ENCODE measurements at places on chromosomes 5 and 9.

DNA sequence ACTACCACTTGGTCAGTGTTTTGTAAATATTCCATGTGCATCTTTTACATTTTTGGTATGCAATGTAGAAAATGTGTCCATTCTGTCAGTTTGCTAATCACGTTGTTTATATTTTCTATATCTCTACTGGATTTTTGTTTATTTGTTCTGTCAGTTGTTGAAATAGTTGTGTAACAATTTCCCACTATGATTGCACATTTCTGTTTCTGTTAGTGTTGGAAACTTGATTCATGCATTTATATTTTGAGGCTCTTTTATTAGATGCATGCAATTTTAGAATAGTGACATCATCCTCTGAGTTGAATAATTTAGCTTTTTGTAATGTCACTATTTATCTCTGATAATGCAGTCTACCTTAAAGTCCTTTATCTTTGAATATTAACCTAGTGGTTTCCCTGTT, 25.8 kb upstream of the LECT2 start:
- DNase-seq = no peak

DNA sequence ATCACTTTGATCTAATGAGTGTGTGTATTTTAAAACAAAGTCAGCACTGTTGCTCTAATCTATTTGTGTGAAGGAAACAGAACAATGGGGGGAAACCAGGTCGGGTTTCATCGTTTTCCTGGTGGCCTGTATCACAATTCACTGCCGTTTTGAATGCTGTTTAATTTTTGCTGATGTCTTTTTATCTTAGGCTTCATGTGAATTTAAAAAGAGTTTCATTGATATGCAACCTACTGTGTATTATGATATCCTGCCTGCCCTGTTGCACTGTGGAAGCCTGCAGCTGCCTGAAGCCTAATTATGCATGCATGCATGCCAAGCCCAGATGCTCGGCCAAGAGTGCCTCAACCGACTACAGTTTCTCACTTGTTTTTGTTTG, 307.5 kb downstream of the ZNF608 start:
- DNase-seq = no peak

- DNase-seq = no peak
Measured at GRCh38 chr9:124343533-124344290, 71.5 kb downstream of the PSMB7 start.

- no peak for DNase-seq
Measured at GRCh38 chr5:87340716-87341115, 72.0 kb downstream of the CCNH start.

- DNase-seq = no peak
Measured at GRCh38 chr5:139725073-139725830, 70.4 kb upstream of the PSD2 start.

DNA sequence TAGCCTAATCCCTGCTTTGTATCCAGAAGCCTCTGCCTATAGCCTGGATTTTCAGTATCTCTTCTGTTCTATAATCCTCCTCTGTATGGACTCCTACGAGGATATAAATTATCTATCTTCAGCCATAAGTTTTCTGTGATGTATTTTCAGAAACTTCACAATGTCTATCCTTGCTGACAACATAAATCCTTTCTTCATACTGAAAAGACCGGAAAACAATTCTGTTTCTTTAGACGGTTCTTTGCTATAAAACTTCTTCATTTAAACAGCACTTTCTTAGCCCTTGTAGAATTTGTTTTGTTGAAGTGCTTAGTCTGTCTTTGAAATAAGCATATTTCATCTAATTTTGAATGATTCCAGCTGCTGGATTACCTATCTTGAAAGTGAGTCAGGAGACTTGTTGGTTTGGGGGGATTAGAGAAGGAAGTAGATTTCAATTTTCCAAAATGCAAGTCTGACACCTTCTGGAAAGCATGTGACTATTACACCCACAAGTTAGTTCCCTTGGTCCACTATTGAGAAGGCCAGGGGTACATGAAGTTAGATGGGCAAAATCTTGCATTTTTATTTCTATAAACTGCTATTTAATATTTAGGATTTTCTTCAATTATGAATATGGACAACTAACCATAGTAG, 96.3 kb upstream of the RANBP3L start:
- DNase-seq = no peak

DNA sequence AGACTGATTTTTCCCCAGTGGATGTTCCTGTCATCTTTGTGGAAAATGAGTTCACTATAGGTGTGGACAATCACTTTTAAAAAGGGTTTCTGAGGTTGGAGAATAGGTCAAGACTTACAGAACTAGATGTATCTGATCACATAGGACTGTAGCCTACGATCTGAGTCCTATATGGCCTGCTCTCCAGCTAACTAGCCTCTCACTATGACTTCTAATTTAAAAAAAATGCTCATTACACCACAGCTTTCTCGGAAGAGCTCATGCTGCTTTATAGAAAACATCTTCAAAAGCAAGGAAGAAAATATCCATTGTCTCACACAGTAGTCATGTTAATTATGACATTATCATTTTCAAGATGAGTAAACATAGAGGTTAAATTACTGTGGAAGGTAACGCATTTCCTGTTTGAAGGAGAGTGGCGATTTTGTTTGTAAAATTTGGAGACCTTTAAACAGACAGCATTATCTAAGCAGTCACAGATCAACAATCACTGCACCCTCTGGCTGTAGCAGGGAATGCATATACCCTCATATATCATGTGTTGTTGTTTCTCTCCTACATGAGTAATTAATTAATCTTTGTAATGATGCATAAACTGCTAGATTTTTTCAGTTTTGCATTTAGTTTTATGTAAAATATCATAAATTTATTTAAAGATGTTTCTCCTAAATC, 573.7 kb downstream of the GABRG2 start:
- no peak for DNase-seq

GRCh38 chr9:126647585-126648411, 34.1 kb downstream of the LMX1B start:
- no peak for DNase-seq

GRCh38 chr9:87531370-87532295, 34.0 kb downstream of the DAPK1 start:
- DNase-seq = no peak

DNA sequence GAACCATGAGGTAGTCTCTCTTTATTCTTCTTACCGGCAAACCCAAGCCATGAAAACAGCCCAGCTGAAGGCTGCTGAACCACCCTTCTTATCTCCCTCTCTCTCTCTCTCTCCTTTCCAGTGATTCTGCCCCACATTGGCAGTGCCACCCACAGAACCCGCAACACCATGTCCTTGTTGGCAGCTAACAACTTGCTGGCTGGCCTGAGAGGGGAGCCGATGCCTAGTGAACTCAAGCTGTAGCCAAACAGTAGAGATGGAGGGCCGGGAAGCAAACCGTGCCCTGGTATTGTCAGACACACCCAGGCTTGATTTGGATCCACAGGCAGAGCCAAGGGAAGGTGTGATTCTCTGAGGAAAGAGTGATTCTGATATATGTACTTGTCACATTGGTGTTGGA, 14.0 kb downstream of the GRHPR start:
- no peak for DNase-seq

DNA sequence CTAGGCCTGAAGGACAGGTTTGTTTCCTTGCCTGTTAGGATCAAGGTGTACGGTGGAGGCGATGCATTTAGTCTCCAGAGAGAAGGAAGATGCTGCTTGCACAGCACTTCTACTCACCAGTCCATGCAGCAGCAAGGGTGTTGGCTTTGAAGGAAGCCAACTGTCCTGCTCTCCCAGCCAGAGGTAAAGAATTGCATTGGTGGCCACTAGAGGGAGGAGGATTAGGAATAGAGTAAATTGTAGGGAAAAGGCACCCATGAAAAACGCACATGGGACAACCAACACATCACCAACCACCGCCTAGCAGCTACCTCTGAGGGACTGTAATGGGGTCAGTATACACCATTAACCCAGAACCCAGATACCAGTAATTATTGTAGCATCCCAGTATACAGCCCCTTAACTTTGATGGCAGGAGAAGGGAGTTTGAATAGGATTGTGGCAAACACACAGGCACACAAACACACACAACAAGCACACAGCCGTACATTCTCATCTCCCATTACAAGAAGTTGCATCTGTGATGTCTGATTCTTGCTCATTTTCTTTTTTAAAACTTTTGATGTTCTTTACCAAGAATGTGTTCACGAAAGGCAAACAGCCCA, 267.7 kb downstream of the ADAMTS6 start:
- DNase-seq = no peak

DNA sequence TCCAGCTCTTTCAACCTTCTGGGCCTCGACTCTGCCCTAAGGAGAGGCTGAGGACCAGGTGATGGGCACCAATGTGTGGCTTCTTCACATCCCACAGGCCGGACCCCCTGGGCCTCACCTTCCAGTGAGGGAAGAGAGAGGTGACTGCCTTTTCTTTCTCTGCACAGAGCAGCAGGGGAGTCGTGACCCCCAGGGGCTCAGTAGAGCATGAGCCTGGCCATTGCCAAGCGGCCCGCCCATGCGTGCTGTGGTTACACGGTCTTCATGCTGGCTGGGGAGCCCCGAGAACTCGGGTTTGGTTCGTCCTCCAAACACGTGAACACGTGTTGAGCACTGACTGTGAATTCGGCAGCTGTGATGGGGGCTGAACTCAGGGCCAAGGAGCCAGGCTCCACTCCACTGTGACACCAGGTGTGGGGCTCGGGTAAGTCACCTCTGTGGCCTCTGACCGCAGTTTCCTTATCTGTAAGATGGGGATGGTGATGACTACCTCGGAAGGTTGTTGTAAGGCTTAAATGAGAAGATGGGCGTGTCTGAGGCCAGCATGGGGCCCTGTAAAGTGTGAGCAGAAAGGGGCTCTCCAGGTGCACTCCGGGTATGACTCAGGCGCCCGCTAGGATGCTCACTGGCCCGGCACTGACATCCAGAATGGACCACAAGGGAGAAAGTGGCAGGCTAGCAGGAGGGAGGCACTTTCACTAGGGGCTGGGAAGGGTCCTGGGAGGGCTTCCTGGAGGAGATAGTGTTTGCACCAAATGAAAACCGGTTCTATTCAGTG, 13.4 kb upstream of the GRHPR start:
- peak; percentile 31 for DNase-seq

DNA sequence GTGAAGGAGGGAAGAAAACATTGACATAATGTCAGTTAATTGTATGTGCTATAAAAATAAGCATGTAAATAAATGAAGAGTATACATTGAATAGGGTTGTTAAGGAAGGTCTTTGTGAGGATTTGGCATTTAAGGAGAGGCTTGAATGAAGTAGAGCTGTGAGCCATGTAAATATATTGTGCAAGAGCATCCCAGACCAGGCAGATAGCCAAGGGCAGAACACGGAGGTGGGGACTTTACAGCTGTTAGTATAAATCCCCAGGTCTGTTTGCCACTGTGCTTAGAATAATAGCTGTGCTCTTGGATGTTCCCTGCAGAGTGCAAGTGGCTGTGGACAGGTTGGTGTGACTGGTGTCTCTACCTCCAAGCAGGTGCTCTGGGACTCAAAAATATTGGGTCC, 211.7 kb downstream of the LRRC70 start:
- no peak for DNase-seq

- DNase-seq = no peak
Measured at GRCh38 chr5:16819522-16820167, 116.4 kb downstream of the MYO10 start.

DNA sequence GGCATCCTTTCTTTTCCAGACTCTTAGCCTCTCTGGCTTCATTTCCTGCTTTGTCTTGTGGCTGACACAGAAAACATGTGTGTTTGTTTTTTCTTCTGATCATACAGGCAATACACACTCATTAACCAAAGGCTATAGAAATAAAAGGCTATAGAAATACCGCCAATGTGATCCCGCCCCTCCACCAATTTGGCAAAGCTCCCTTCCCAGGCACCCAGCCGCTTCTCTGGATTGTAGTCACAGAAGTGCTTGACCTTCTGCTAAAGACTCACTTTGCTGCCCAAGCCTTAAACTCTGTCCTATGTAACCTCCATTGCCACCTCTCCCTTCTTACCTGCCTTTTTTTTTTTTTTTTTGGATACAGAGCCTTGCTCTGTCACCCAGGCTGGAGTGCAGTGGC, 5.3 kb downstream of the TXNDC15 start:
- DNase-seq = no peak

DNA sequence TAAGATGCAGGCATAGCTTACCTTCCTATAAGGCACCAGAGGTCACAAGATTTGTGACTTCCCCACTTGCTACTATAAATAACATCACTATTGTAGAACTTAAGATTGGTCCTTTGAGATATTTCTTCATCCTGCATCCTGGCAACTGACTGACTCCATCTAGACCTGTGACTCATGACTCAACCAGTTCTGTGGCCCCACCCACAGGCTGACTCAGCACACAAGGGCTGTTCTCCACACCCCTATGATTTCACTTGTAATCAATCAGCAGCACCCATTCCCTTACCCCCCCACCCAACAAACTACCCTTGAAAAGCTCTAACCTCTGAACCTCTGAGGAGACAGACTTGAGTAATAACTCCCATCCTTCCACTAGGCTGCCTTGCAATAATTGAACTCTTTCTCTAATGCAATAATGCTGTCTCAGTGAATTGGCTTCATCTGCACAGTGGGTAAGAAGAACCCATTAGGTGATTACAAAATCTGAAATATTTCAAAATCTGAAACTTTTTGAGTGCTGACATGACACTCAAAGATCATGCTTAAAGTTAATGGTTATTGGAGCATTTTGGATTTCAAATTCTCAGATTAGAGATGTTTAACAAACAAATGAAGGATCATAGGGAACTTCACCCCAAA, 296.7 kb downstream of the ARL15 start:
- peak; percentile 4 for DNase-seq

GRCh38 chr5:141783005-141783946, 94.9 kb downstream of the PCDH1 start:
- DNase-seq = no peak

DNA sequence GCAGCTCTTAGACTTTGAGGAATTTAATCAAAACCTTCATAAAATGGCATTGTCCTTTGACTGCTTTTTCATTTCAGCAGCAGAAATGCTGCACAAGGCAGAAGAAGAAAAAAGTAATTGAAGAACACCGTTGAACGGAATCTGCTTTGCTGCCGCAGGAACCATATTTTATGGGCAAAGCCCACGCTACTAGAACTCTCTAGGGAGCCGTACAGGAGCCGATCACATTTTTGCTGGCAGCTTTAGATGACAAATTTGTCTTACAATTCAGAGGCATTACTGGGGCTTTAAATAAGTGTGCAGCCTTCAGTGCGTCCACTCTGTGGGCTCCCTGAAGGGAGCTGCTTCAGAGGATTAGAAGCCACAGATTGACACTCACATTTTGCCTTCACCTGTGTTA, 5.4 kb downstream of the CFAP90 start:
- no peak for DNase-seq

GRCh38 chr9:12737871-12738270, 36.9 kb upstream of the LURAP1L start:
- DNase-seq = no peak

DNA sequence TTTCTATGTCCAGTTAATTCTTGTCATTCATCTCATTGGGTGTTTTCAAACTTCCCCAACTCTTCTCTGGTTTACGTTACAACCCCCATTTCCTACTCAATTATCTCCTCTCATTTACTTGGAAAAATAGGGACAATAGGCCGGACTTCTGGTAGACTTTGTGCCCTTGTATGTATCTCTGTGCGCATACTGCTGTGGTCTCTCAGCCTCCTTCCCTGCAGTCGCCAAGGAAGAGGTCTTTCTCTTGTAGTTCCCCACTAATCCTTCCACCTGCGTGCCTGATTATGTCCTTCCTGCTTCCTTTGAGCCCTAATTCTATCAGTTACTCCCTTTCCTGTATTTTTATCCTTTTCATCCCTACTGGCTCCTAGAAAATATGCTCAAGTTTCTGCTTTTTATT, 176.3 kb downstream of the GDNF start:
- no peak for DNase-seq

- DNase-seq = no peak
Measured at GRCh38 chr9:96620832-96621269, 1.2 kb upstream of the CDC14B start.

GRCh38 chr9:124511891-124512805, 4.9 kb upstream of the NR5A1 start:
- no peak for DNase-seq

- DNase-seq = no peak
Measured at GRCh38 chr5:119302916-119303897, 52.6 kb upstream of the TNFAIP8 start.
